AG20443 (cell line): ENCODE measurements at places on chromosomes 4 and X.
A peak's percentile ranks its signal among the peaks of the same experiment; 100 is the strongest.

DNA sequence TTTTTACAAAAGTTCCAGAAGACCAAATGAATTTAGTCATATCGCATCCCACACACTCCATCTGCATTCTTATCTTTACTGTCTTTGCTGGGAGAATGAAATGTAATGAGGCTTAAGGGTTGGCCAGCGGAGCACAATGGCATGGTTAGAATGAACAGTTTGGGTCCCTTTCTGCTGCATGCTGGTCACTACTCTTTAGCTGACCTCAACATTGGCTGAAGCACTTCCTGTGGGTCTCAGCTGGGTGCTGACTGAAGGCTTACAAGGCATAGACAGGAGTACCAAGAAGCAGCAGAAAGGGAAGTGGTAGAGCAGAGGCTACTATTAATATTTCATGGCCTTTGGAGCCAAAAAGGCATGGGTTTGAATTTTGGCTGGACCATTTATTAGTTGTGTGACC lies 159.4 kb upstream of the GPC4 start:
- no peak for DNase-seq

- DNase-seq, result peak; percentile 35
These were observed 552 bp downstream of the NKRF start for GRCh38 chrX:119605464-119606279.

- no peak for DNase-seq
These were observed 39.2 kb downstream of the TRIM2 start for GRCh38 chr4:153243468-153243867.

- DNase-seq, result no peak
These were observed 30.5 kb downstream of the CNGA2 start for GRCh38 chrX:151765026-151765425.

GRCh38 chr4:2817701-2818350 lies 24.9 kb downstream of the SH3BP2 start:
- peak; percentile 78 for DNase-seq

DNA sequence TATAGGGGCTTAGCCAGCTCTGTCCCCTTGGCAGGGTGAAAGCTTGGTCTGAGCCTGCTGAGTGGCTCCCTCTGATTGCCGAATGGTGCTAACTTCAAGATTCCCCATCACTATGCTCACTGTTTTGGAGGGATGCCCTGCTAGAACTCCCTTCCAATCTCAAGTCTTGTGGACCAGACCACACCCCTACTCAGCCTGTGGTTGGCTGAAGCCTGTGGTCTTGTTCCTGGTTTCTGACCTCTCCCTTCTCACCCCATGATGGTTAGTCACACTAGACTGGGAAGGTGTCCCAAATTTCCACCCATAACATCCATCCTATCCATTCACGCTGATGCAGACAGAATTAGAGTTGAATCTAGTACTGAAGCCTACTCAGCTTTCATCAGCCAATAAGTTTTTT lies 184.7 kb upstream of the NDP start:
- DNase-seq, result peak; percentile 57

- DNase-seq, result no peak
These were observed 83.1 kb upstream of the VCX start for GRCh38 chrX:7759830-7760229.

DNA sequence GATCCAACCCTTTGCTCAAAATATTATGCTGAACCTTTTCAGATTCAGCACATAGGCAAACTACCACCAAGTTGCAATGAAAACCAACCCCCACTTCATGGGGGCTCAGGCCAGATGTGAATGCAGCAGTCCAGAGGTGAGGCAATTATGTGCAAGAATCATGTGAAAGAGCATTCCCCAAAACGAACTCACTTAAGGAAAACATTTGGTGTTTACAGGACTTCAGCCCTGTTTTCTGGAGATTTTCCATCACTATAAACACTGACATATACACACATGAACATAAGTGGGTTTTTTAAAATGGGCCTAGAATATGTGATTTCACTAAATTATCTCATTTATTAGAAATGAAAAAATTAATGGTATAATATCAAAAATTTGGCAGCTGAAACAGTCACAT lies 31.5 kb downstream of the BMP3 start:
- no peak for DNase-seq

GRCh38 chr4:177182166-177182565 lies 127.5 kb upstream of the NEIL3 start:
- DNase-seq, result peak; percentile 60

DNA sequence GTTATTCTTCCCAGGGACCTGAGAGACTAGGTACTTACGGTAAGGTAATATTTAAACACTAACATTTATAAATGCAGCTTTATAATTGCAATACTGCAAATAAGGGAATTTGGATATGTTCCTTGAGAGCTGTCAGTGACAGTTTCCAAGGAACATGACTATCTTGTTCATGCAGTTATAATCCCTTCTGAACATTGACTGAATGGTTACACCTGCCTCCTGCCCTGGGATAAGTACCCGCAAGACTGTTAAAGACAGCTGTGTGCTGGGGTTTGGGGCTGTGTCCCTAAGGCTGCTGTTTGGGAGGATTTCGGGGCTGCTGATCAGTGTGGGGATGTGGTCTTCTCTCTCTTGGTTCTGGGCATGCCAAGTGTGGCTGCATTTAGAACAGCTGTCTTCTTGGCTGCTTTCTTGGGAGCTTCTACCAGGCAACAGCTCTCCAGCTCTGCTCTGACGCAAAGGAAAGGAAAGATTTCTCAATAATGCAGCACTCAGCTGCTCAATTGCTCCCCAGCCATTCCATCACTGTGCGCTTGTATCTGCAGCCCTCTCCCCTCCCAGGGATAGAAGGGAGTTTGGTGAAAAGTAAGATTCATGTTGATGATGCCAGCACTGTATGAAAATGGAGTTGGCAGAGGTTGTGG lies 298.8 kb upstream of the TAPT1 start:
- peak; percentile 79 for DNase-seq

DNA sequence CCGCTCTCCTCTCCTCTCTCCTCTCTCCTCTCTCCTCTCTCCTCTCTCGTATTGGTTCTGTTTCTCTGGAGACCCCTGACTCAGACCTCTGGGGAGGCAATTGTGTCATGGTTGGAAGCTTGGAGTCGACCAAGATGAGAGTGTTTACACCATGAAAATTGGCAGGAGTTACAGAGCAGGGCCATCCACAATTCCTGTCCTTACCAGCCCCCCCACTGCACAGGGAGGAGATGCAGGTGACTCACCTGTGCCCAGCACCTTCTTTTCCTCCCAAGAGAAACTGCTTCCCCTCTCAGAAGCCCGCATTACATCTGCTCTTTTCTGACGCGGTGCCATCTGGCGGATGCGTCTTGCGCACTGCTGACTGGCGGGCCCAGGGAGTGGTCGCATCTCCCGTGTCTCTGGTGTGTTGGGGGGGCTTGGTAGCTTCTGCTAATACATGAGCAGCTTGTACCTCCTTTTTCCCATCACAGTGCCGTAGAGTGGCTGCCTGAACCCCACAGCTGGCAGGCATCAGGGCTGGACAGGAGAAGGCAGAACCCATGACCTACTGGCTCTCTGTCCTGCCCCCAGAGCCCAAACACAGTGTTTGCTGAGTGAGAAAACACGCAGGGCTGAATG lies 31.4 kb upstream of the GPR78 start:
- DNase-seq, result no peak

GRCh38 chr4:77845400-77845799 lies 17.2 kb upstream of the MRPL1 start:
- no peak for DNase-seq

DNA sequence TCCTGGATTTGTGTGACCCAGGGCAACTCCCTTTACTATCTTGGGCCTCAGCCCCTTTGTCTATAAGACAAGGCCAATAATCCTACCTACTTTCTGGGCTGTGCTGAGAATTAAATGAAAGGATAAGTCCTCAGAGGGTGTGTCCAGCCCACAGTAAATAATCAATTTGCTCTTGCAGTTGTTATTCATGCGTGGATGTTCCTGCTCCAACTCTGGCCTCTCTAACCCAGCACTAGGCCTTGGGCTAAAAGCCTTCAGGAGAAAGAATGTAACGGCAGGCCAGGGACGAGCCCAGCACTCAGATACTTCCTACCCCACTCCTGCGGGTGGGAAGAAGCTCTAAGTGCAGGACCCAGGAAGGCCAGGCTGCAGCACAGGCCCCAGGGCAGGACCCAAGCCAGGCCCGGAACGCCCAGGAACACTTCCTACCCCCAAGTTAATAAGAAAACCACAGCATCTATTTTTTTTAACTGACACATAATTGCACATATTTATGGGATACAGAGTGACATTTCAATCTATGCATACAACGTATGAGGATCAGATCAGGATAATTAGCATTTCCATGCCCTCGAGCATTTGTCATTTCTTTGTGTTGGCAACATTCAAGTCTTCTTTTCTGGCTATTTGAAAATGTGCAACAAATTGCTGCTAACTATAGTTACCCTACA lies 179.6 kb upstream of the RBPJ start:
- DNase-seq, result no peak

DNA sequence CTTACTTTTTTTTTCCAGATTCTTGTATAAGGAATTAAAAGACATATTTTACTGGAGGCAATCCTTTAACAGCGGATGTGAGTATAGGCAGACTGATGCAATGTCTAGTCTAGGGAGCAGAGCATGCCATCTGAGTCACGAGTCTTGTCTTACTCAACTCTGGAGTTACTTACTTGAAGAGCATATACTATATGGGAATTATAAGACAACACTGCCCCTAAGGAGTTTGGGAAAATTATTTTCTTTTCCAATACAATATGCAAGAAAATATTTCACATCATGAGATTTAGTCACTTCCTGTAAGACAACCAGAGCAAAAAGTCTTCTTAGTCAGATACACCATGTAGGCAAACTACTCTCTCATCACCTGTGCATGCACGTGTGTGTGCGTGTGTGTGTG lies 537.3 kb upstream of the FTHL17 start:
- peak; percentile 20 for DNase-seq

DNA sequence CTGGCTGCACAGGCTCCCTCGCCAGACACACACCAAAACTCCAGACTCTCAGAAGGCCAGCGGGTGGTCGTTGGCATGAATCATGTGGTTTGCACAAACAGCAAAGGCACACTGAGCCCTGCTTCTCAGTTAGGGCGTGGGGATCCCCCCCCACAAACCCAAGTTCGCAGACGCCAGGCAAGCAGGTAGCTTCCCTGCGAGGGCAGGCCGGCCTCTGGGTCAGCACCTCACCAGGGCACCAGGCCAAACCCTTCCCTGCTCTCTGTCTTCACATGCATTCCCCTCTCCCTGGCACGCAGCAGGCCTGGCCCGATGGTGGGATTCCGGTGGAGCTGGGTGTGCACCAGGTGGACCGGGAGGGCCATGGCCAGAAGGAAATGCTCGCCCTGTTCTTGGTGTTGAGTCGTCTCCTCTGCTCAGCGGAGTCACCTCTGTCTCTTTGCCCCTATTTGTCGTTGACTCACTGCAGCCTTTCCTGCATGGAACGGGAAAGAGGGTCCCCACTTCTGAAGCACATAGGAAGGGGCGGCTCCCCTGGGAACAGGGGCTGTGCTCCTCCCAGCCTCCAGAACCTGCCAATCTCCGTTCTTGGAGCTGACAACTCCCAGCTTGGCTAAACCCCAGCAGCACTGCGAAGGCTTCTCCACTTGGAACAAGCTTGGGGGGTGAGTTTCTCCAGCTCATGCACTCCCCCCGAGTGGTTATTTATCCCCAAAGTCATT lies 51.4 kb downstream of the SORCS2 start:
- no peak for DNase-seq

DNA sequence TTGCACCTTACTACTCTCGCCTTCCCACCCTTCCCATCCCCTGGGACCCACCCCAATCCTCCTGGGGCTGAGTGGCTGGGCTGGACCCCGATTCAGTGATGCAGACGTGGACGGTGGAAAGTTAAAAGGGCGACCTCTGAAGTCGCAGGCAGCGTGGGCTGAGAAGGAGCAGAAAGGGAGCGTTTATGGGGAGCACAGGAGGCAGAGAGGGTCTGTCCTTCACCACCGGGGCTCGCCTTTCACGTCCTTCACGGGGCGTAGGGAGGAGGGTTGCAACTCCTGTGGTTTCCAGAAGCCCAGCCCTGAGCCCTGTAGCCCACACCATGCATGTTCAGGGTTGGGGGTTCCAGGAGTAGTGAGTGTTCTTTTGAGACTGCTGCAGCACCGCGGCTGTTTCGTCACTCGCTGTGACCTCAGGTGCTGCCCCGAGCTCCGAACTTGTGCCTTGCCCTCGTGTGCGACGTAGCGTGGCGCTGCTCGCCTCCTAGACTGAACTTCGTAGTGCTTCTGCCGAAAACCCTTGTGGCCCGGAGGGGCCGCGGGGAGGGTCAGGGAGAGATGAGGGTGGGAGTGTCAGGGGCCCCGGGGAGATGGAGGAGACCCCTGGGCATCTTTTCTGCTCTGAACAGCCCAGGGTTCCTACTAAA lies 1.6 kb downstream of the NHS start:
- DNase-seq, result peak; percentile 14
